ENCODE measurements at places on chromosomes 13 and 19.

DNA sequence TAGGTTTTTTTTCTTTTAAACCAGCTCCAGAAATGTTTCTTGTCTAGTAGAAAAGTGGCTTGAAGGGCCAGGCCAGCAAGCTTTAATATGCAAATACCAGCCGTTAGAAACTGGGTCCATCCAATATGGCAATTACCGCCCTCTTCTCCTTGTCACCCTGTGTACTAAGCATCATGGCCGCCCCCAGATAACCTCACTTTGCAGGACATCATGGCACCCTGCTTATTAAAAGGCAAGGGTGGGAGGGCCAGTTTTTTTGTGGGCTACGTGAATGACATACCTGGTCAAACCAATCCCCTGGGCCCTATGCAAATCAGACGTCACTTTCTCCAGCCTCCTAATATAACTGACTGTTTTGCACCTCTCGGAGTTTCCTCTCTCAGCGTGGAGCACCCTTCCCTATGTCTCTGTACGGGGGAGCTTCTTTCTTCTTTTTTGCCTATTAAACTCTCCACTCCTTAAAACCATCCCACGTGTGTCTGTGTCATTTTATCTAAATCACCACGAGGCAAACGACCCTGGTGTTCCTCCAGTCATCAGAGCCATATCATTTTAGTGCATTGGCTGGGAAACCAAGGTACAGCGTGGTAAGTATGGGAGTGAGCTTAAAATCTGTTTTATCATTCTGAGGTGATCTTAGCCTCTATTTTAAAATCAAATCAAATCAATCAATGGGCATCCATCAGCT is 27.7 kb downstream of the OXGR1 start:
- DNase-seq, result no peak

GRCh38 chr19:35751839-35752745 is 3.7 kb downstream of the LIN37 start:
- DNase-seq, result no peak

DNA sequence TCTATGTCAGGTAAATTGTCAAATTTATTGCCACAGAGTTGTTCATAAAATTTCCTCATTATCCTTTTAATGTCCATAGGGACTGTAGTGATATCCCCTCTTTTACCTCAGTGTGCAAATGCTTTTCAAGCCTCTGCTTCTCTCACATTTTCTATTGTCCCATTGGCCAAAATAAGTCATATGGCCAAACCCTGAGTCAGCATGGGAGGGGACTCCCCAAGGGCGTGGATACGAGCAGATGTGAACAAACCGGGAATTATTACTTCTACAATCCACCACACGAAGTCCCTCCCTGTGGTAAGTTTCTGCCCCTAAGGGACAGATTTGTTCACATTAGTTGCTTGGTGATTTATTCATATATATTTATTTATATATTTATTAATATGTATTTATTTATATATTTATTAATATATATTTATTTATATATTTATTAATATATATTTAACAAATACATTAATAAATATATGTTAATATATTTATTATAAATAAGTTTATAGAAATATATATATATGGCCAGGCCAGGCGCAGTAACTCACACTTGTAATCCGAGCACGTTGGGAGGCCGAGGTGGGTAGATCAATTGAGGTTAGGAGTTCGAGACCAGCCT is 20.1 kb upstream of the CAMSAP3 start:
- no peak for DNase-seq

DNA sequence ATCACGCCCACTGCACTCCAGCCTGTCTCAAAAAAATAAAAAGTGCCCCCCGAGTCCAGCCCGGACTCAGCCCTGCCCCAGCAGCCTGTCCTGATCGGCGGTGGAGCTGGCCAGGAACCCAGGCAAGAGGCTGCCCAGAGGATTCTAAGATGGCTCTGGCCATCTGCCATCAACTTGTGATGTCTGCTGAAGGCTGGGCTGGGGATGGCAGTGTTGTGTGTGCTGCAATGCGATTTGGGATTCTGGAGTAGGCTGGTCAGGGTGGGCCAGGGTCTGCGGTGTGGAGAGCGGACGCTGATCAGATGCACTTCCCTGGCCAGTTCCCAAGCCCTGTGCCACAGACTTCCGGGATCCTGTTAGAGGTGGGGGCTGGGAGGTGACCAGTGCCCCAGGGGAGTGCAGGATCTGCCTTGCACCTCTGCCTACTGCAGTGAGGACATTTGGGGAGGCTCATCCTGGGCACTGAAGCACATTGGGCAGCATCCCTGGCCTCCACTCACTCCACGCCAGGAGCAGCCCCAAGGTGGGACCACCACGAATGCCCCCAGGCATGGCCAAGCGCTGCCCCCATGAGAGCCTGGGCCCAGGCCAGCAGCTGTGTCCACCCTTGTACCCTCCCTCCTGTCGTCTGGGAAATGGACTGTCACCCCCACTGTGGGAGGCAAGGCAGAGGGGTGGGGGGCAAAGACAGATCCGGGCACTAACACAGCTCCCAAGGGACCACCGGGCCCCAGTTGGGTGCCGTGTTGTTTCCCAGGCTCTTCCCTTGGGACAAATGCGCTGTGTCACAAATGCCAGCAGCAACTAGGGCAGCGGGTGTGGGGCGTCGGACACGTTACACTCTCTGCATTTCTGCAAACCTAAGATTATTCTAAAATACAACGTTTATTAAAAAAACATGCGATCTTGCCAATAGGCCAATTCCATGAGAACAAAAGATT is 3.4 kb upstream of the TBXA2R start:
- no peak for DNase-seq

DNA sequence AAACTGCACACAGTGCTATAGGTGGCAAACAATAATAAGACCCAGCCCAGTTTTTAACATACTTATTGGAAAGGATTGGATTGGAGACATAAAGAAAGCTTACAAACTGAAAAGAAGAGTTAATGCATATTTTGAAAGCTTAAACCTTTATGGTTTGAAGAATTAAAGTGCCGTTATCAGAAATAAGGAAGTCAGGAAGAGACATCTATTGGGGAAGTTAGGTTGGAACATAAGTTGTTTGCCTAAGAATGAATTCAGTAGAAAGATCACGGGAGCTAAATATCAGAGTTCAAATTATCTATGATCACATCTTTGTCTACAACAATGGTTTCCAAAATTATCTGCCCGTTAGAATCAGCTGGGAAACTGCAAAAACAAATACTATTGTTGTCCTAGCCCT is 767.9 kb downstream of the PCDH9 start:
- DNase-seq, result no peak

DNA sequence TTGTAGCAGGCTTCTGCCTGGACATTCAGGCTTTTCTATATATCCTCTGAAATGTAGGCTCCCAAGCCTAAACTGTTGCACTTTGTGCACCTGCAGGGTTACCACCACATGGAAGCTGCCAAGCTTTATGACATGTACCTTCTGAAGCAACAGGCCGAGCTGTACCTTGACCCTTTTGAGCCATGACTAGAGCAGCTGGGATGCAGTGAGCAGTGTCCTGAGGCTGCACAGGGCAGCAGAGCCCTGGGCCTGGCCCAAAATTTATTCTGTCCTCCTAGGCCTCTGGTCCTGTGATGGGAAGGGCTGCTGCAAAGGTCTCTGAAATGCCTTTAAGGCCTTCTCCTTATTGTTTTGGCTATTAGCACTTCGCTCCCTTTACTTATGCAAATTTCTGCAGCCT is 23.5 kb upstream of the CD177 start:
- no peak for DNase-seq

- DNase-seq, result no peak
Measured at GRCh38 chr13:66347486-66348117, 882.5 kb downstream of the PCDH9 start.

GRCh38 chr13:23561261-23561660 is 9.0 kb upstream of the TNFRSF19 start:
- DNase-seq, result no peak

DNA sequence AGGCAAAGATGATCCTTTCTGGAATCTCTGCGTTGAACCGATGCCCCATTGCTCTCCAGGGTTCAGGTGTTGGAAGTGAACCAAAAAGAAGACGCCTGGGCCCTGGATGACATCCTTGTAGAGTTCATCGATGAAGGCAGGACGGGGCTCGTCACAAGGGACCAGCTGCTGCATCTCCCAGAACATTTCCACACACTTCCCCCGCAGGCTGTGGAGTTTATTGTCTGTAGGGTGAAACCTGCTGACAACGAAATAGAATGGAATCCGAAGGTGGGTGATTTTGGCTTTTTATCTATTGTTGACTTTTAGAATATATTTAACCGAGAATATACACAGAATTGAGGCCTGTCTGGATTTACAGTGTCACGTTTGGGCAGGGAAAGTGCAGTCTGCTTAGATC is 58.4 kb downstream of the SLC7A9 start:
- no peak for DNase-seq

- no peak for DNase-seq
Measured at GRCh38 chr13:49567491-49567890, 17.9 kb downstream of the RCBTB1 start.

- no peak for DNase-seq
Measured at GRCh38 chr19:31326329-31327028, 22.8 kb downstream of the TSHZ3 start.

GRCh38 chr13:83568019-83568418 is 314.3 kb downstream of the SLITRK1 start:
- no peak for DNase-seq

GRCh38 chr13:71751073-71751472 is 115.9 kb downstream of the DACH1 start:
- DNase-seq, result no peak

DNA sequence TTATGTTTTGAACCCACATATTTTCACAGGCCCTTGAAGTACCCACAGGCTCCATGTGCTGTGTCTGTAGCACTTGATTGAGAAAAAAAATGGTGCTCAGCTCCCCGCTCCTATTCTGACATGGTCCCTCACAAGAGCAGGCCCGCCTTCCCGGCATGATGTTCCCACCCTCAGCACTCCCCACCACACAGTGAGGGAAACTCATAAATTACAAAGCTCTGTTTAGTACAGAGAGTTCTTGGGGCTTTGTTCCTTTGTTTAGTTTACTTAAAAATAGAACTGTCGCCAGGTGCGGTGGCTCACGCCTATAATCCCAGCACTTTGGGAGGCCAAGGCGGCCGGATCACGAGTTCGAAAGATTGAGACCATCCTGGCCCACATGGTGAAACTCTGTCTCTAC is 25.9 kb upstream of the ABCC4 start:
- DNase-seq, result no peak

GRCh38 chr19:38266981-38267597 is 2.7 kb downstream of the SPINT2 start:
- no peak for DNase-seq

GRCh38 chr13:69761581-69761980 is 346.0 kb upstream of the ATXN8OS start:
- no peak for DNase-seq

DNA sequence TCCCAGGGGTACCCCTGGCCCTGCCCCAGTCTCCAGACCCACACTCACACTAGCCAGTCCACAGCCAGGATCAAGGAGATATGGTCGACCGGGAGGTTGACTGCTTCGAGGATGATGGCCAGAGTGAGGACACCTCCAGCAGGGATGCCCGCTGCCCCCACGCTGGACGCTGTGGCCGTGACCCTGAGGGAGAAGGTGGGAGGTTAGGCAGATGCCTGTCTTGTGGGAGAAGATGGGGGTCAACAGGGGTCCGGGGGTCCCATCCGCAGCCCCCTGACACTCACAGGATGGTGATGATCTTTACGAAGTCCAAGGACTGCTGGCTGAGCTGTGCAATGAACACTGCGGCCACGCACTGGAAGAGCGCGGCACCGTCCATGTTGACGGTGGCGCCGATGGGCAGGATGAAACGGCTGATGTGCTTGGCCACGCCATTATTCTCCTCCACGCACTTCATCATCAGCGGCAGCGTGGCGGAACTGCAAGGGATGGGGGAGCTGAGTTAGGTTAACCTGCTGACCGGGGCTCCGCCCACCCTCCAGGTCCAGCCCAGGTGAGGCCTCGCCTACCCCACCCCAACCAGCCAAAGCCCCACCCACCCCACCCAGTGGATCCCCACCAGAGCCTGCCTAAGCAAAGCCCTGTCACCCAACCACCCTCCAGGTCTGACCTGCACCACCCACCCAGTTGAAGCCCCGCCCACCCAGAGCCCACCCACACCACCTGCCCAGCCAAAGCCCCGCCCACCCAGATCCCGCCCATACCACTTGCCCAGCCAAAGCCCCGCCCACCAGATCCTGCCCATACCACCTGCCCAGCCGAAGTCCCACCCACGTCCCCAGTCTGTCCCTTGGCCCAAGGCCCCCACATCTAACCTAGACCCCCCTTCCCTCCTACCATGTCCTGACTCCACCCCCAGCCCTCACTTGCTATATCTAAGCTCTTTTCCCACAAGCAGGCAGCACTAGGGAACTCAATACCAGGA is 11.2 kb downstream of the SLC1A5 start:
- no peak for DNase-seq

GRCh38 chr13:51243227-51243626 is 21.0 kb downstream of the FAM124A start:
- no peak for DNase-seq

- DNase-seq, result no peak
Measured at GRCh38 chr13:35817642-35818607, 313.3 kb downstream of the DCLK1 start.

GRCh38 chr13:75399168-75399878 is 82.6 kb downstream of the TBC1D4 start:
- DNase-seq, result no peak

DNA sequence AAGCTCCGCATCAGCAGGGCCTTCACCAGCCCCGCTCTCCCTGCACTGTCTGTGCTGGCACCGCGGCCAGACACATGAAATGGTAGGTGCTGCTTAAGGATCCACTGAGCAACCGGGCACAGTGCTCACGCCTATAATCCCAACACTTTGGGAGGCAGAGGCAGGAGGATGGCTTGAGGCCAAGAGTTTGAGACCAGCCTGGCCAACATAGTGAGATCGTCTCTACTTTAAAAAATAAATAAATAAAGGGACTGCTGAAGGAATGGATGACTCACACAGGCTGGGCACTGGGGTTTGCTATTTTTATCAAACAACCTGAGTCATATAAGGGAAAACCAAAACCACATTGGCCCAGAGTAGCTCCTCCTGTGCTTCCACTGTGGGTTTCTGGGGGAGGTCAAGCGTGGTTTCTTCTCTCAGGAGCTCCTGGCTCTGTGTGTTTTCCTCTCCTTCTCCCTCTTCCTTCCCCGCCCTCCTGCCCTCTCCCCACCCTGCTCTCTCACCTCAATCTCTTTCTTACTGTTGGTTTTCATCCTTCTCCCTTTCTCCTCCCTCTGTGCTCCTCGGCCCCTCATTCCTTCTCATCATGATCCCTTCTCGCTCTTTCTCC is 21.3 kb downstream of the VRK3 start:
- DNase-seq, result no peak

GRCh38 chr13:52850072-52850395 is 1.6 kb upstream of the PCDH8 start:
- DNase-seq, result no peak

DNA sequence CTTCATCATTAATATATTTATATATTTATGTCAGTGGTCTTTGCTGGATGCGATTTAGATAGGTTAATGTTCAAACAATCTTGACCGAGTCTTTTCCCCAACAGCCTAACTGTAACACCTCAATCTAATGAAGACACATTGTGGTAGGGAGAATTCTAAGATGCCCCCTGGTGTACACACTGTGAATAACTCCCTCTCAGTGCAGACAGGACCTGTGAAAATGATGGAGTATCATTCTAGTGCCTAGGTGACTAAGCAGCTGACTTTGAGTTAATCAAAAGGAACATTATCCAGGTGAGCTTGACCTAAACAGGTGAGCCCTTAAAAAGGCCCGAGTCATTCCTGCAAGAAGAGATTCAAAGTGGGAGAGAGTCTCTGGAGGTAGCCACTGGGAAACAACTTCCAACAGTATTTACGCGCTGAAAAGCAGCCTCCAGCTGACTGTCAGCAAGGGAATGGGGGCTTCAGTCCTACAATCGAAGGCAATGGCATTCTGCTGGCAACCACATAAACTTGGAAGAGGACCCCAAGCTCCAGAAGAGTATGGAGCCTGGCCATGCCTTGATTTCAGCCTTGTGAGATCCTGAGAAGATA is 28.0 kb upstream of the KBTBD7 start:
- peak; percentile 47 for DNase-seq

Measured in activated gamma-delta T cell treated with Interleukin-2 at 50 U/mL for 16 hours (primary cell).